PC-9 (cell line): ENCODE measurements at places on chromosomes 12 and 14. TPM values are rescaled to one million over a fixed set of nuclear protein-coding genes. Genes with fewer than 3 reads are reported as not detected.

GRCh38 chr12:66441905-66442559 is 139.7 kb downstream of the HELB start:
- peak; percentile 0 for DNase-seq

- no peak for DNase-seq
Measured at GRCh38 chr14:21032326-21033132, 2.1 kb downstream of the RNASE13 start.

GRCh38 chr12:120901818-120902217 is 2.3 kb downstream of the SPPL3 start:
- no peak for DNase-seq

Gene OASL
- total RNA-seq, result 1.7 and 2.7 TPM in 2 replicates

GRCh38 chr12:58046271-58046670 is 104.9 kb downstream of the ATP23 start:
- no peak for DNase-seq

Gene TMEM229B
- 1.2 and 1.6 TPM in 2 replicates for total RNA-seq

Gene CLEC1B
- total RNA-seq, result not detected in 2 replicates
